ENCODE measurements at places on chromosomes 5 and 9. TPM values are rescaled to one million over a fixed set of nuclear protein-coding genes. Genes with fewer than 3 reads are reported as not detected.

DNA sequence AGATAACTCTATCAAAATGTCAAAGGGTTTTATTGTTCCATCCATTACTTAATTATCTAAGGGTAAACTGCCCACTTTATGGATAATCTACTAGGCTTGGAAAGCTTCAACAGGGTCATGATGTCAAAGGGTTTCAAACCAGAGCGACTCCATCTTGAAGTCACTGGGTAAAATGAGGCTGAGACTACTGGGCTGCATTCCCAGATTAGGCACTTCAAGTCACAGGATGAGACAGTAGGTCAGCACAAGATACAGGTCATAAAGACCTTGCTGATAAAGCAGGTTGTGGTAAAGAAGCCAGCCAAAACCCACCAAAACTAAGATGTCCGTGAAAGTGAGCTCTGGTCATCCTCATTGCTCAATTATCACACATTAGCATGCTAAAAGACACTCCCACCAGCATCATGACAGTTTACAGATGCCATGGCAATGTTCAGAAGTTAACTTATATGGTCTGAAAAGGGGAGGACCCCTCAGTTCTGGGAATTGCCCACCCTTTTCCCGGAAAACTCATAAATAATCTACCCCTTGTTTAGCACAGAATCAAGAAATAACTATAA, 138.6 kb downstream of the GNAQ start:
- no peak for DNase-seq

DNA sequence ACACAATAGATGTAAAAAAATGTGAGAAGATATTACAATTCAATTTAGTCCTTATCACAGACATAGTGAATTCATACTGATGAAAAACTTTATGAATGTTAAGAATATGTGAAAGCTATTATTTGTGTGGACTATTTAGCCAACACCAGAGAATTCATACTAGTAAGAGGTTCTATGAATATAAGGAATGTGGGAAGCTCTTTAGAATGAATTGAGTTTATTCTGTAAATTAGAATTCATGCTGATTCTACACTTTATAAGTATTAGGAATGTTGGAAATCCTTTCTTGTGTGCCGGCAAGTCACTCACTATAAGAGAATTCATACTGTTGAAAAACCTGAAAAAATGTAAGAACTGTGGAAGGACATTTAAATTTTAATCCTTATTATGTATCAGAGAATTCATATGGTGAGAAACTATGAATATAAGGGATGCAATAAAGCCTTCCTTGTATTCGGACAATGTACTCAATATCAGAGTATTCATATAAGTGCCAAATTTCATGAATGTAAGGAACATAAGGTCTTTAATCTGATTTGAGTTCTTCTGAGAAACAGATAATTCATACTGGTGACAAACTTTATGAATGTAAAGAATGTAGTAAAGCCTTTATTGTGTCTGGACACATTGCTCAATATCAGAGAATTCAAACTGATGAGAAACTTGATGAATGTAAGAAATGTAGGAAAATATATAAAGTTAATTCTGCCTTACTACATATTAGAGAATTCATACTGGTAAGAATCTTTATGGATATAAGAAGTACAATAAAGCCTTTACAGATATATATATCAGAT, 21.6 kb upstream of the PCDHA1 start:
- no peak for DNase-seq

DNA sequence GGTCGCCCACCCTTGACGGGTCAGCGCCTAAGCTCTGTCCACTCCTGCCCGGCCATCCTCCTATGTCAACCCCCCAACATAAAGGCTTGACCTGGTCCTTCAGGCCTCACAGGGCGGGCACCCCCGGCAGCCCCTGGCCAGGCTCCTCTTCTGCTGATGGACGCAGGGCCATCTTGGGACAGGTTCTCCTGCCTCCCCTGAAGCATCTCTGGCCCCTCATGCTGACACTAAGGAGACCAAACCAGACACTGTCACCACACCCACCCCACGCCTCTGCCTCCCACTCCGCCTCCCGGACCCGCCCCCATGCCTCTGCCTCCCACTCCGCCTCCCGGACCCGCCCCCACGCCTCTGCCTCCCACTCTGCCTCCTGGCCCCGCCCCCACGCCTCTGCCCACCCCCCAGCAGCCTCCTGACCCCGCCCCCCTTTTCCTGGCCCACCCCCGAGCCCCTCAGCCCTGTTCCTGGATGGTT, 6.8 kb downstream of the OBP2A start:
- DNase-seq: no peak

Gene PAEP
- not detected for total RNA-seq

Gene ITK
- total RNA-seq: 4.7 TPM

All from ureter (tissue), 1 donor.